ENCODE measurements at places on chromosomes 7 and 10.

- DNase-seq: no peak
Observed at GRCh38 chr7:44678471-44679179, 70.0 kb upstream of the ZMIZ2 start.

GRCh38 chr7:121499624-121500023 is 103.5 kb upstream of the FAM3C start:
- DNase-seq: peak; percentile 38

GRCh38 chr7:23864973-23865372 is 155.0 kb downstream of the STK31 start:
- DNase-seq: no peak

DNA sequence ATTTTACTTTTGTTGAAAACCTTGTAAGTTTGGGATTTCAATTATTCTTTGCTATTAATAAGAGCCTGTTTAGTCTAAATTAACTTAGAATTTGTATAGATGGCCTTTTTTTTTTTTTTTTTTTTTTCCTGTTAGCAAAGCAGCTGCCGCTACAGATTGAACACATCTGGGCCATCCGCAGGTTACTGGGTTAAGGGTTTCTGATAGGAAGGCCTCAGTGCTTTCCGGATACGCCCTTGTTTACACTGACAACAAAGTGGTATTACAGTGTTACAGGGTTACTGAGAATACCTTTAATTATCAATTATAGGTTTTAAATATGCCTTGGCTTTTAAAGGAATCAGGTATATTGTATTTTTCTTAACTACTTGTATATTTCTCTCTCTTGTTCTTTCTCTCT is 76.8 kb downstream of the PTN start:
- no peak for DNase-seq

DNA sequence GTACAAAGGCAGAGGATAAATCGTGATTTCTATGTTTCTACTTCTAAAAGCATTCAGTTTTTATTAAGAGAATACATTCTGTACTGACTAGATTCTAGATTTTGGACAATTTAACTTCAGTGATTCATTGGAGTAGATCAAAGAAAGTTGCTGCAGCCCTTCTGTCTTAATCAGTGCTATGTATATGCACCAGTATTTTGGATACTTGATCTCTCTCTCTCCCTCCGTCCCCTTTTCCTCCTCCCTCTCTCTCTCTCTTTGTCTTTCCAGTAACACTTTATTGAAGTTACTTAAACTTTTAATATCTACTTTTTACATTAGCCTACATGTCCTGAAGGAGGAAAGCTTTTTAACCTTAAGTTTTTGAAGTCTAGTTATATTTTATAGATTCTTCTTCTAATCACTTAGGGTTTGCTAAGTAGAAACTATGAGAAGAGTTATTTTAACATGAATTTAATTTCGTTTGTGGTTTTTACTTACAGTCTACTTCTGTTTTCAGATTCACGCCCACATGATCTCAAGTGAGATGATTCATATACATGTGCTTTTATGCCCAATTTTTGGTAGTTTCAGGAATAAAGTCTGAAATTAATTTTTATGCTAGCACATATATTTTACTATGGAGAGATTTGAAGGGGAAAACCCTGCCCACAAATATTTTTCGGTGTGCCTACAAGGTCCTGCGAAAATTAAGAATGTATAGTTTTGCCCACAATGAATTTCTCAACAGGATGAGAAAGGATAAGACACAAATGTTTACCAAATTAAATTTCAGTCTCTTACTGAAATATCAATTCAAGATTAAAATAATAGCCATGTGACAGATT is 9.1 kb downstream of the MDFIC start:
- no peak for DNase-seq

GRCh38 chr7:111029574-111030251 is 61.2 kb upstream of the LRRN3 start:
- peak; percentile 49 for DNase-seq
